ENCODE measurements at places on chromosomes 6 and 20. TPM values are rescaled to one million over a fixed set of nuclear protein-coding genes. Genes with fewer than 3 reads are reported as not detected.

The DEFB132 gene
- total RNA-seq: not detected

The CLPSL2 gene
- total RNA-seq: not detected

The PPIL6 gene
- total RNA-seq: 0.13 TPM

The TRIM10 gene
- not detected for total RNA-seq

The SOBP gene
- total RNA-seq: not detected

The C6orf118 gene
- not detected for total RNA-seq

The CFB gene
- total RNA-seq: 1.3 TPM

The ESR1 gene
- total RNA-seq: 0.09 TPM

The BANF2 gene
- total RNA-seq: not detected

The PCIF1 gene
- 17.3 TPM for total RNA-seq

The HLA-DQB2 gene
- total RNA-seq: not detected

The MOG gene
- not detected for total RNA-seq

The DDX27 gene
- total RNA-seq: 33.3 TPM

The CDH26 gene
- total RNA-seq: 0.26 TPM

The CALHM4 gene
- total RNA-seq: not detected

The PMEPA1 gene
- total RNA-seq: 4.9 TPM

The TSHZ2 gene
- total RNA-seq: not detected

Data from HFFc6 (cell line).